D721Med (cell line): ENCODE measurements at places on chromosomes 5 and 9.

GRCh38 chr5:673161-673830 lies 19.9 kb downstream of the TPPP start:
- no peak for DNase-seq

GRCh38 chr9:122265149-122265915 lies 650 bp downstream of the MRRF start:
- DNase-seq: no peak

DNA sequence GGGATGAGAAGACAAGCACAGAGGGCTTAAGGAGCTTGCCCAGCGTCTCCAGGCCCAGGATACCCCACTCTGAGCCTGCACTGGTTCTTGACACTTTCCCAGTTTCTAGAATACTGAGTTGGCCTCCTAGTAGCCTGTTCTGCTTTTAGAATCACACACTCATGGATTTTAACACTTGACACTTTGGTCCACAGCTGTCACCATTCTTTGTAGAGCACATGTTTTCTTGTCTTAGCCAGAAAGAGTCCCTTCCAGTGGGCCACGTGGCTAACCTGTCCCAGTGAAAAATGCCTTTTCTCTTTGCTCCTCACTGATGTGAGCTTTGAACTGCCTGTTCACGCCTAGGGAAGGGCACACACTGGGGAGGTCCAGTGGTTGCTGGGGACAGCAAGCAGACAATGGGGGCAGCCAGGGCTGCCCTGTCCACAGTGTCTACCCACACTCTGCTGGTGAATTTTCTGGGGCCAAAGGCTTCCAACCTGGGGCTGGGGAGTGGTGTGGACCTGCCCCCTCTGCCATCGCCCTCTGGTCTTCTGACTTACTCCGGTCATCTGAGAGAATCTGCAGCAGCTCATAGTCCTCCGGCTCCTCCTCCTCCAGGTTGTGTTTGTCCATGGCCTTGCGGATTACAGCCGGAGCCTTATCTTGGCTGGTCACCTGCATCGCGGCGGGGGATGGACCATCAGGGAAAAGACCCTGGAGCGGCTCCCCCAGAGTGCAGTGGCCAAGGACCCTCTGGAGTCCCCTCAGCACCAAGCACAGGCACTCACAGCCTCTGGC lies 21.1 kb downstream of the RALGDS start:
- no peak for DNase-seq

DNA sequence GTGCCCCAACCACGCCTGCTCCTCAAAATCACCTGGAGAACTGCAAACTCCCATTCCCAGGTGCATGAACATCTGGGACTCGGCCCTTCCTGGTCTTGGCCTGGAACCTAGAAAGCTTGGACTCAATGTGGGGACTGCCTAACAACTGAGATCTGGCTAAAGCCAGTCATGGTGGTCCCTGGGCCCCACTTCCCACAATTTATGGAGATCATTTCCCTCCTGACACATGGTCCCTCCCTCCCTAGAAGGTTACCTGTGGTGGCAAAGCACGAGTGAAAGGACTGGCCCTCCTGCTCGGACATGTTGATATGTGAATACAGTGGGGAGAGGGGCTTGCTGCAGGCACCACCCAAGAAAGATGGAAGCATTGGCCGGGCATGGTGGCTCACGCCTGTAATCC lies 18.8 kb downstream of the BICD2 start:
- DNase-seq: no peak

- DNase-seq: no peak
These were observed 522 bp downstream of the BTNL9 start for GRCh38 chr5:181040631-181040945.

DNA sequence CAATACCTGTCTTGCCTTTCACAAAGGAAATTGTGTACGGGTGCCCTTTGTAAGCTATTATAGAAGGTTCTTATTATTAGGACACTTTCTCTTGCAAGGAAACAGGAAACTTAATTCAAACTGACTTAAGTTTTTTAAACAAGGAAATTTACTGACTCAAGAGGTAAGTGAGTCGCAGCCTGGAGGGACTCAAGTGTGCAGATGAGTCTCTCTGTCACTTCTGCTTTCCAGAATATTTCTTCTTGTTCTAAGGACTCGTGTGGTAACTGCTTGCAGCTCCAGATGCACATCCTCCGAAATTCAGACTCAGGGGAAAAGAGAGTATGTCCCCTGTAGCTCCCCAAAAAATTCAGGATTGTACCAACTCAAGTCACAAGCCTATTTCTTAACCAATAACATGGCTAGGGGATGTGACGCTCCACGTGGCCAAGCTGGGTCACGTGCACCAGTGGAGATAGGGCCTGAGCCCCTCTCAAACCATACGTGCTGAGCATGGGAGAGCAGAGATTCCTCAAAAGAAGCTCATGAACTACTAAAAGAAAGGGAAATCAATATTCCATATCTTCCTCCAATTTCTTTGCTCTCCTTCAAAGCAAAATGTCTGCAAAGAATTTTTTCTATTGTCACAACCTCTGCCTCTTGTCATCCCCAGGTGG lies 49.2 kb upstream of the ERCC6L2 start:
- no peak for DNase-seq

GRCh38 chr5:76294573-76294972 lies 108.5 kb upstream of the IQGAP2 start:
- no peak for DNase-seq

GRCh38 chr5:172918421-172919371 lies 40.5 kb upstream of the RPL26L1 start:
- DNase-seq: no peak

- no peak for DNase-seq
These were observed 1193.7 kb upstream of the CDH18 start for GRCh38 chr5:21181609-21182125.

DNA sequence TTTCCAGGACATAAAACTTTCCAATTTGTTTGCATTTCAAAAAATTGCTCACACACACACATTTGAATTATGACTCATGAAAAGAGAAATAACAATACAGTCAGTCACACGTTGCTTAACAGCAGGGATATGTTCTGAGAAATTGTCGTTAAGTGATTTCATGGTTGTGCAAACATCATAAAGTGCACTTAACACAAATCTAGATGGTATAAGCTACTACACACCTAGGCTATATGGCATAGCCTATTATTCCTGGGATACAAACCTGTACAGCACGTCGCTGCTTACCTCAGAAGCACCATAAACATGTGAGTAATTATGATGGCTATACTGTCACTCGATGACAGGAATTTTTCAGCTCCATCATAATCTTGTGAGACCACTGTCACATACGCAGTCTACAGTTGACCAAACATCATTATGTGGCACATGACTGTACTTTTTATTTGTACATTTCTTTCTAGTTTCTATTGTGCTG lies 378.2 kb downstream of the ACTL7B start:
- no peak for DNase-seq

- no peak for DNase-seq
These were observed 284.9 kb upstream of the IRX1 start for GRCh38 chr5:3310541-3311261.

DNA sequence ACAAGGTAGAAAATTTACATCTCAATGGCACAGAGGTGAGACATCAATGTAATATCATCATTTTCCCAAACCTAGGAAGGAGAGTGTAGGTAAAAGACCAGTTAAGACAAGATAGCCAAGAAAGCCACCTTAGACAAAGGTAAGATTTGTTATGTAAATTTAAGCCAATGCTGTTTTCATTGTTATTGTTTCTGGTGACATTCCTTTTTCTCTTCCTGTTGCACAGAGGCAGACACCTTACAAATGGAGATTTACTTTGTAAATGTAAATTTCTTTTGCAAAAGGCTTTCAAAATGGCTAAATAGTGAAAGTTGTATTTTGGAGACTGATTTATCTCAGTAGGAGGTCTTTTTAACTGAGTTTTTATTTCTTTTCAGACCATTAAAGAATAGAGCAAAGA lies 159.1 kb downstream of the YIPF5 start:
- DNase-seq: no peak

- no peak for DNase-seq
These were observed 1967.0 kb upstream of the CDH9 start for GRCh38 chr5:29005386-29005785.

DNA sequence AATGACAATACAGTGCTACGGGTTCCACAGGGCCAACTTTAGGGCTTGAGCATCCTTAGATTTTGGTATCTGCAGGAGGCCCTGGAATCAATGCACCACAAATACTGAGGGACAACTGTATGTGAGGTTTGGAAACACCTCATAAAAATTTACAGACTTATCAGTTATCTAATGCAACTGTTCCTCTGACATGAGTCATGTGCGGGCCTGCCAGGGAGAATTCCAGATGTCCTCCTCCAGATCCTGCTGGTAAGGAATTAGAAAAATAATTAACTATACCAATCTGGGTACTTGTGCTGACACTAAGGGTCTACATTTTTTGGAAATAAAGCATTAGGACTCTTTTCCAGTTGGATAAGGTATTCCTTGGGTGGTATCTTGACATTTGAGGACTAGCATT lies 333.3 kb downstream of the ARRDC3 start:
- no peak for DNase-seq

GRCh38 chr5:68178579-68178978 lies 37.0 kb upstream of the PIK3R1 start:
- no peak for DNase-seq

DNA sequence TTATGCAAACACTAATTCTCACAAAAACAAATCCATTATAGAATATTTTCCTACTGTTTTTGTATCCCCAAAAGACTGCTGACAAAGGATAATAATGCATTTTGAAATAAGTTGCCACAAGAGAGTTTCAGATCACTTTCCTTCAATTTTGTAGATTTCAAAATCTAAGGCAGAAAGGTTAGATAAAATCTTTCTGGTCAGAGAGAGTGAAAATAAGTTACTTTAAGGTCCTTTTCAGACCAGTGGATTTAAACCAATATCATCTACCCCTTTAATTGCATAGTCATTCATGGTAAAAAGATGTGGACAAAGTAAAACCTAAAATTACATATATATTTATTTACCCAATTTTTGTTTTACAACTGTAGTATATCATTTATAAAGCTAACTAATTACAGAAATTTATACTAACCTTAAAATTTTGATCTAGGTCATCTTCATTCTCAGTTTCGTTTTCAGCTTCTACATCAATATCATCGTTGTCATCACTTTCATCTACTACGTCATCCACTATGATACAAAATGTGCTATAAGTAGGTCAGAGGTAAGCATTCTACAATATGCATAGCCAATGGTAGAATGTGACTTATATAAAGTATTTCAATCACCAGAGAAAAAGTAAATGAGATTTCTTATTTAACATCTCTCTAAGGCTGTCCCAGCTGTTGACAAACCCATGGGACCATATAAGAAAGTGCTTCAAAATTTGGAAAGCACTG lies 95.7 kb downstream of the AGTPBP1 start:
- DNase-seq: no peak

GRCh38 chr5:5085381-5085780 lies 54.7 kb upstream of the ADAMTS16 start:
- no peak for DNase-seq

- DNase-seq: no peak
These were observed 175.6 kb downstream of the MACROH2A1 start for GRCh38 chr5:135223404-135223803.

GRCh38 chr5:38420691-38421390 lies 135.6 kb downstream of the LIFR start:
- peak; percentile 31 for DNase-seq

- no peak for DNase-seq
These were observed 55.3 kb downstream of the GAS1 start for GRCh38 chr9:86891886-86892437.

DNA sequence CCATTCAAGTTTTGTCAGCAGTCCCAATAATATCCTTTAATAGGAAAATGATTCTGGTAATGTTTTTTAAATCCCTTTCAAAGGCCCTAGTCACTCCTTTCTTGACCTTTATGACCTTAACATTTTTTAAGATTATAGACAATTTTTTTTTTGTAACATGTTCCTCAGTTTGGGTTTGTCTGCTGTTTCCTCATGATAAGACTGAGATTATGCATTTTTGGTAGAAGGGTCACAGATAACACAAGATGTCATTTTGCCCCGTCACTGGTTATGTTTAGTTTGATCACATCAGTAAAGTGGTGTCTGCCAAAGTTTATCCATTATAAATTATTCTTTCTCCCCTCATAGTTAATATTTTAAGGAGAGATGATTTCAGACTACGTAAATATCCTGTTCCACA lies 16.0 kb upstream of the PTPDC1 start:
- DNase-seq: no peak

GRCh38 chr9:134065612-134066419 lies 2.0 kb downstream of the BRD3 start:
- peak; percentile 20 for DNase-seq

- DNase-seq: no peak
These were observed 60.0 kb downstream of the DMAC1 start for GRCh38 chr9:7739595-7739994.

GRCh38 chr9:92600462-92601261 lies 64.9 kb upstream of the ECM2 start:
- DNase-seq: no peak

DNA sequence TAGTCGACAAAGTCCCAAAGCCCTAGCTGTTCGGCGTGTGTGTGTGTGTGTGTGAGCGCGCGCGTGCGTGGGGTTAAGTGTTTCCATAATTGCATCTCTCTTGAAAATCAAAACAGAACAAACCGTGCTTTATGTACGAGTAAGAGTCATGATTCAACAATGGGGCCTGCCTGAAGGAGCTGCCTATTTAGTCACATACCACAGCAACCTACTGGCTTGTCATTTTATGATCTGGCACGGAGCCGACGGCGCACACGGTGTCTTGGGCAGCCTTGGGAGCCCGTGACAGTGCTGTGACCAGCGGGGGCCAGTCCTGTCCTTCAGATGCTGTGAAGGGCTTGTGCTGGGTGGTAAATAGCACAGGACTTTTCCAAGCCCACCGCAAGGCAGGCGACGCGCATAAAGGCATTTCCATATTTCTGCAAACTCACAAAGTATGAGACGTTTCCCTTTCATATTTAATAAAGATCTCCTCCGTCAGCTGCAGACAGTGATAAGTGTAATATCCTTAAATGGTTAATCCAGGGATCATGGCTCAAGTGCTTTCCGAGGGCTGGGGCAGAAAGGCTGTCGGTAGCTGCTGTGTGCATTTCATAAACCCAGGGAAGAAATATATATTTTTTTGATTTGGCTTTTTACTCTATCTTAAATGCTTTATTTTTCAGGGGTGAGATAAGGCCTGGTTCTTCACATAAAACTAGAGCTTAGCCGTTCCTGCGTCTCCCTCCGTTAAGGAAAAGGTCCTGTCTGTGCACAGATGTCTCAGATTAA lies 270.2 kb upstream of the IRX1 start:
- DNase-seq: no peak

DNA sequence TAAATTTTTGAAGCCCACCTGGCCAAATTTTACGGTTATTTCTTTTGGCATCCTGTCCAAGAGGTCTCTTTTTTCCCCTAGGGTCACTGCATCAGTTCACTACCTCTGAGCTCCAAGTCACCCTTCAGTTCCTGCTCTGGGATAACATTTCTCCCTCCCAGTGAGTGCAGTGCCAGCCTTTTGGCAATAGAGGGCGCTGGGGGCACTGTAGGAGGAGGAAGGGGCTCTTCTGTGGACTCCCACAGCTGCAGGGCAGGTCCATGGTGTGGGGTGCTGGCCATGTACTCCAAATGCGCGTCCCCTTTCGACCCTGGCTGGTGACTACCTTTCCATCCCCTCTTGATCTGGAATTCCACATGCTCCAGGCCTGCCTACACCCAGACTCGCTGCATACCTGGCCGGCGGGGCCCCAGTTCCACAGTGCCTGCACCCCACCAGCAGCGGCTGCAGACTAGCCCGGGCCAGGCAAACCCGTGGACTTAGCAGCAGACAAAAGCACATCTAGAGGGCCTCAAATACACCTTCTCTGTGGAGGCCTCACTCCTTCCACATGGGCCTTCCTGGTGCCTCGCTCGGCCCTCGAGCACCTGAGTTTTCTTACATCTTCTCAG lies 20.3 kb upstream of the NINJ1 start:
- DNase-seq: peak; percentile 87

- DNase-seq: no peak
These were observed 143.4 kb downstream of the GDNF start for GRCh38 chr5:37696190-37697021.
